ENCODE measurements at places on chromosomes 5 and 9. TPM values are rescaled to one million over a fixed set of nuclear protein-coding genes. Genes with fewer than 3 reads are reported as not detected.

- DNase-seq, result no peak
These were observed 12.1 kb upstream of the NRG2 start for GRCh38 chr5:140055152-140055551.

GRCh38 chr5:132225165-132226032 is 2.3 kb downstream of the P4HA2 start:
- DNase-seq, result no peak

GRCh38 chr5:112068593-112068992 is 311.6 kb upstream of the NREP start:
- DNase-seq, result no peak

POU5F2 gene
- 2.0 TPM for total RNA-seq

DNA sequence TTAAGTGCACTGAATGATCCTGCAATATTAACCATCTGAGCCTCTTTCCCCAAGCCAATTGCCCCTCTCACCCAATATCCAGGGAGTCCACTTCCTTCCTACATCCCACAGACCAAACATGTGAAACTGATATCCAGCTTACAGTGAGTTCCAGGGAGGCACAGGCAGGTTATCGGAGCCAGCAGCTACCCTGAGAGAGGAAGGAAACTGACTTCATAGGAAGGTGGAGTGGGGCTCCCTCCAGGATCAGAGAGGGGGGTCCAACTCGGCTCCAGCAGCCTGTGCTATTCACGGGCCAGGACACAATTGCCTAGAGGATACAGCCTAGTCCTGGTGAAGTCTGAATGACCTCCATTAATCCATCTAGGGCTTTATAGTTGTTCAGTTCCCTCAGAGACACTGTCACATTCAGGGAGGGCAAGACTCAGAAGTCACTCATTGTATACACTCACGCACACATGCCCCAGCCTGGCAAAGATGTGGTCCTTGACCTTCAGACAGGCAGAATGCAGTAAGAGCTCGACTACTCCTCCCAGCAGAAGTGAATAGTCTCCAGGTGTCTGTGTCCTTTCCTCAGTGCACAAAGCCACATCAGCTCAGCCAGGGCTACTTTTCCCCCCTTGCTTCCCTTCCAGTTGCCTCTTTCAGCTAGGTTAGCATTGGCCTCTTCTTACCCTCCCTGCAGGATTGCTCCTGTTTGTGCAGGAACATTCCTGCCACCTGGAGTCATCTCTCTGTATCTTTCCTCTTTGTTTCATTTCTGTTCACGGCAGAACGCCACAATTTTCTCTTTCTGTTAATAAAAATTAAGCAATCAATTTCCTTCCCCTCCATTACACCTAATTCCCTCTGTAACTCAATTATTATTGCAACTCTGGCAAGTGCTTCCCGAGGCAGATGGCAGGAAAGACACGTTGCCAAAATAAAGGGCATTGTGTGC is 501.7 kb downstream of the ARHGEF28 start:
- DNase-seq, result no peak

DNA sequence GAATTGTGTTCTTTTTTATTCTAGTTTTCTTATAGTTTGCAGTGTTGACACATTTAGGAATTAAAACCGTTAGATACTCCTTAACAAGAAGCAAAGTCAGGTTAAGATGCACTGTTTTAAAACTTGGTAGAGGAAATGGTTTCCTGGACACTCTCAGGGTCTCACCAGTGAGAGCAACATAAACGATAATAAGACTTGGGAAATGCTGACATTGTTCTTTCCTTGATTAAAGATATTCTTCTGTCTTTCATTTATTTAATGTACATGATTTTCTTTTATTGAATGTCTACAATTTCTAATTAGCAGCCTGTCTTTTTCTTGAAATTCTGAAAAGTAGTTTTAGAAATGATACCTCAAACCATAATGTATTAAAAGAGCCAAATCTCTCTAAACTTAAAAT is 707.9 kb upstream of the CHD1 start:
- no peak for DNase-seq

- DNase-seq, result no peak
These were observed 30.8 kb downstream of the CNTRL start for GRCh38 chr9:121105531-121105930.

DNA sequence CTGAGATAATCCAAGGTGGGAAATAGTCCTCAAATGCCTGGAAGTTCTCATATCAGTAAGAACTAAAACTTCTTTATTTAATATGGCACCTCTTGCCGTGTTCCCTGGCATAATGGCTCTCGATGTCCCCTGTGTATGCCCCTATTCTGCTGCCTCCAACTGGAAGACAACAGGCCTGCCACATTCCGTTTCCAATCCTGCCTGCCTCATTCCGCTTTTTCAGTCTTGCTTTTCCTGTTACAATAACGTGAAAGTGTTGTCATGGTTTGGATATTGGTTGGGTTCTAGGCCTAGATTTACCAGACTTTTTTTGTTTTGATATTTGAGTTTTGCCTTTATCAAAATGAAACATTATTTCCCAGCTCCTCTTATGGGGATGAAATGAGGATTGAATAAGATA is 98.2 kb downstream of the FOCAD start:
- no peak for DNase-seq

GRCh38 chr5:74963407-74963806 is 89.0 kb downstream of the GCNT4 start:
- DNase-seq, result no peak

GRCh38 chr5:14003936-14004335 is 59.4 kb upstream of the DNAH5 start:
- no peak for DNase-seq

INSL6 gene
- not detected for total RNA-seq

MZB1 gene
- 2.2 TPM for total RNA-seq

GRCh38 chr9:100082782-100083181 is 16.0 kb downstream of the ERP44 start:
- no peak for DNase-seq

DAB2IP gene
- 0.53 TPM for total RNA-seq

FRMPD1 gene
- total RNA-seq, result not detected

MYMK gene
- not detected for total RNA-seq
